ENCODE measurements at places on chromosomes 3 and 15.

DNA sequence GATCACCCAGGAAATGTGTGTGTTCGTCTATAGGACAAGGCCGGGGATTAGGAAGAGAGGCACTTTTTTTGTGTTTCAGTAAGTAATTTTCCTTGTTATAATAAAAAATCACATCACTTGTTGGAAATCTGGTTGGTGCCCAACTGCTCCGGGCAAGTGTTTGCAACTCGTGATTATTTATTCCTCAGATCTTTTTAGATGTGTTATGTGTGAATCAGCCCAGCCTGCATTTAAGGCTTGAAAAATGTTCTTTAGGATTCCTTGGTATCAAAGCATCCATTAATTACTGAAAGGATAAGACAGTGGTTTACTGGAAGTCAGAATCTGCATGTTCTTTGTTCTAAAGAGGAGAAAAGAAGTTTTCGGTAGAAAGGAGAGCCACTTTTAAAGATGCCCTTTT, 345.6 kb downstream of the FEZF2 start:
- no peak for DNase-seq

GRCh38 chr3:133384331-133385027, 15.4 kb upstream of the BFSP2 start:
- DNase-seq, result peak; percentile 78

DNA sequence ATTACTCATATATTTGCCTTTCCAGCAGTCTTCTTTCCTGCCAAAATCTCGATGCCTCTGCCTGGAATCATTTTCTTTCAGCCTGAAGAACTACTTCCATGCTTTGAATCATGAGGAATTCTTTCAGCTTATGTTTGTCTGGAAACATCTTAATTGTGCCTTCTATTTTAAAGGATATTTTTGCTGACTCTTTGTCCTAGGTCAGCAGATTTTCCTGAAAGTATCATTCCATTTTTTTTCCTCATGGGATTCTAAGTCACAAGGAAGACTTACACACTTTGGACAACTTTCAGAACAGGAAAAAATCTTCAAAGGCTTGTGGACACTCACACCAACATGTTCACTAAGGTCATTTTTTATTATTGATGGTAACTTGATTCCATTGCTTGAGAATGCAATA, 10.1 kb downstream of the PRR23E start:
- DNase-seq, result no peak

GRCh38 chr3:11375333-11376088, 103.3 kb downstream of the ATG7 start:
- no peak for DNase-seq

- DNase-seq, result no peak
Measured at GRCh38 chr3:64344721-64345207, 119.5 kb upstream of the PRICKLE2 start.

- DNase-seq, result no peak
Measured at GRCh38 chr3:42440924-42441323, 30.5 kb upstream of the LYZL4 start.

GRCh38 chr3:114293838-114294535, at the start of gene TIGIT:
TIGIT (plus strand) TSS chr3:114294028; CDS start chr3:114294062, 34 bp downstream.
- DNase-seq, result no peak

DNA sequence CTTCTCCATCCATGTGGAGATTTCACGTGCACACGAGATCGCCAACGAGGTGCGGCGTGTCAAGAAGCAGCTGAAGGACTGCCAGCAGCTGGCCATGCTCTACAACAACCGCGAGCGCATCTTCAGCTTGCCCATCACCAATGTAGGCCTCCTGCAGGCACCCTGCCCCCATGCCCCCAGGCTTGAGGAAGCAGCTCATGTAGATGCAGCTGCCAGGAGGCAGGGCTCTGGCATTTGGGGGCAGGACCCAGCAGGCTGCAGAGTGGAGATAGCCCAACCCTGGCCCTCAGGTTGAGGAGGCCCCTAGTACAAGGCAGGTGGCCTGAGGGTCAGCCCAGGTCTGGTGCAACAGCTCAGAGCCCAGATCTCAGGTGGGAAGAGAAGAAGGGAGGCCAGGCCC, 36.4 kb downstream of the DNAH1 start:
- no peak for DNase-seq

- DNase-seq, result no peak
Measured at GRCh38 chr15:79610021-79610420, 177.9 kb downstream of the MINAR1 start.

DNA sequence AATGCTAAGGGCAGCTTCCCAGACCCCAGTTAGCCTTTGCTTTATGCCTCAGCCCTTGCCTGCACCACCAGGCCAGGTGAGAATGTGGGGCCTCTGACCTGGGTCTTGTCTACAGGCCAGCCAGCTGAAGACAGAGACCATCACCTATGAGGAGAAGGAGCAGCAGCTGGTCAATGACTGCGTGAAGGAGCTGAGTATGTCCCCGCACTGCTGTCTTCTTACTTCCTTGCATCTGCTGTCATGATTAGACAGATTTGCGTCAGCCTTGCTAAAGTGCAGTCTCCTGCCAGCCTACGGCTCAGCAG, 74.6 kb downstream of the CCK start:
- DNase-seq, result peak; percentile 28

- no peak for DNase-seq
Measured at GRCh38 chr15:74037171-74038117, 42.9 kb downstream of the PML start.

DNA sequence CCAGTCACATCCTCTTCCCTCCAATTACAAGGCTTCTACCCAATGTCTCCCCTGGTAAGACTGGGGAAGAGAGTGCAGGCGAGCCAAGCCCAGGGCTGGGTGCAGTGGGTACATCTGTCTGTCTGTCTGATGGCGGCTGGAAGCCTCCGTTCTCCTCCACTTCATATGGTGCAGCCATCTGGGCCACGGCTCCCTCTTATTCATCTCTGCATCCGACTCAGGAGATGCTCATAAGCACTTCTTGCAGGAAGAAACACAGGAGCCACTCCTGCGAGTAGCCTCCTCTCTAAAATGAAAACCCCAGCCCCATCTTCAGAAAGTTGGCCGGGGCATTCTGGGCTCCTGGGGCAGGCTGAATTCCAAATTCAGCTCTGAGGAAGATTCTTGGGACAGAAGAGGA, 67.5 kb upstream of the SLC6A6 start:
- DNase-seq, result no peak

GRCh38 chr15:25565470-25566264, 126.8 kb upstream of the UBE3A start:
- DNase-seq, result no peak

DNA sequence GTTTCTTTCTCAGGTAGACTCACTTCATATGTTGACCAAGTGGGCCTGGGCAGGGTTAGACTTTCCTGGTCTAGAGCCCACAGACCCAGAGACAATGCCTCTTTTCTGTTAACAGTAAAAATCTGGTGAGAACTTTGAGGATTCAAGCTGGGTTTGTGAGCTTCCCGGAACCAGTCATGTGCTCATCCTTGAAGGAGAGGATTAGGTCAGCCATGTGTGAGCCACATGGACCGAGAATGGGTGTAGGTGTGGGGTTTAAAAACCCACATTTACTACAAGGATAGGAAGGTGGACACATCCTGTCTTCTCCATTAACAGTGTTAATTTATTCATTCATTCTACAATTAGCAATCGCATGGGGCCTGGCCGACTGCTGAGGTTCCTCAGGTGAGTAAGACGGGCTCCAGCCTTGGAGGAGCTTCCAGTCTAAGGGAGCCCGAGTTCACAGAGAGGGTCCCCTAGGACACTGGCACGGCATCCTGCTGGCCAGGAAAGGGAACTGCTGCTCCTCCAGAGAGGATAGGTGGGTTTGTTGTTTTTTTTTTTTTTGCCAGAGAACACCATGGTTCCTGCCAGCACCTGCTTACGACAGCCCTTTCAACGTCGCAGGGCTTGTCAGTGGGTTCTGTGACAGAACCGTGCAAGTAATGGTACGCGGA, 69.0 kb downstream of the SQOR start:
- no peak for DNase-seq

GRCh38 chr3:102179326-102180177, 255.3 kb upstream of the ZPLD1 start:
- no peak for DNase-seq

DNA sequence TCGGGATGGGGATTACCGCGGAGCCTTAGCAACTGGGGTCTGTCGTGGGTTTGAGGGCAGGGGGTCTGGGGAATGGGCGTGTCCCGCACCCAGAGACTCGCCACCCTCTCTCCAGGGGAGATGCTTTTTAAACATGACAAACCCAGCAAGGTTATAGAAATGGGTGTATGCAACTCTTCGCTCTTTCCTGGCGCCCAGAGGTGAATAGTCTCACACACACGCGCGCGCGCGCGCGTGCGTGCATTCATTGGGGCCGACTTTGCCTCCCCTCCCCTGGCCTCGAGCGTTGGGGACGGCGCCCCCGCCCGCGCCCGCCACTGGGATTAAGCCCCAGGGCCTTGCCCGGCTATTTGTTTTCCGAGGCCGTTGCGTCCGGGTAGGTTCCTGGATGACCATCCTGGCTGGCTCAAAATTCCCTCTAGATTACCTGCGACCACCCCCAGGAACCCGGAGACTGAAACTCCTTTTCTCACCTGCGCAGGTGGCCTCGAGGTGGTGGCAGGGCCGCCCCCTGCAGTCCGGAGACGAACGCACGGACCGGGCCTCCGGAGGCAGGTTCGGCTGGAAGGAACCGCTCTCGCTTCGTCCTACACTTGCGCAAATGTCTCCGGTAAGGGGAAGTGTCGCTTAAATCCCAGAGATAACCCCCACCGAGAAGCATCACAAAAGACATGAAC, 777 bp downstream of the GPR160 start:
- DNase-seq, result peak; percentile 52

DNA sequence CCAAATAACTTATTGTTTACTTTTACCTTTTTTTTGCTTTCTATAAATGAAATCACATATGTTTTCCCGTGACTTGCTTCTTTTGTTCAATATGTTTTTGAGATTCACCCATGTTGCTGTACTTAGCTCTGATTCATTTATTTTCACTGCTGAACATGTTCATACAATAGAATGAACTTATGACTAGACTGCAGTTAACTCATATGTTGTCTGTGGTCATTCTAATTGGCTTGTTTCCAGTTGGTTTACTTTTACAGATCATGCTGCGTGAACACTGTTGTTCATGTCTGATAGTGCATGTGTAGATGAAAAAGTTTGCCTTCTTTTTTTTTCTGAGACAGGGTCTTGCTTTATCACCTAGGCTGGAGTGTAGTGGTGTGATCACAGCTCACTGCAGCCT, 31.6 kb upstream of the SV2B start:
- DNase-seq, result no peak

- no peak for DNase-seq
Measured at GRCh38 chr3:24810881-24811280, 316.2 kb upstream of the THRB start.

DNA sequence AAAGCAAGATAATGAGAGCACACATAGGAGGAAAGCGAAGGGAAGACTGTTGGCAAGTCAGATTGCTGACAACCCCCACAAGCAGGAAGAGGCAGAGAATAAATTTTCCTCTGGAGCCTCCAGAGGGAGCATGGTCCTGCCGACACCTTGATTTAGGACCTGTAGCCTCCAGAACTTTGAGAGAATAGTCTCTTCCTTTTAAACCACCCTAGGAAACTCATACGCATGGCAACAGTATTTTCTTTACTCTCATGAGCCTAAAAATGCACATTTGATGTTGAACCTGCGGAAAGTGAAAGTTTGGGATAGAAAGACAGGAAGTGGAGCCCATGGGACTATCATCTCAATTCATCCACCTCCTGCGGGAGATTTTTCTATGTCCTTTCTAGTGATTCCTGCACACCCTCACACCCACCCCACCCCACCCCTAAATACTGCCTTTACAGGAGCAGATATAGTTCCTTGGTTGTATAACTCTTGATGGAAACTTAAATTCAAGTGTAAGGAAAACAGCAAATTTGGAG, 116.7 kb upstream of the LPP start:
- peak; percentile 42 for DNase-seq

GRCh38 chr15:80885016-80885579, 104.5 kb downstream of the MESD start:
- no peak for DNase-seq

DNA sequence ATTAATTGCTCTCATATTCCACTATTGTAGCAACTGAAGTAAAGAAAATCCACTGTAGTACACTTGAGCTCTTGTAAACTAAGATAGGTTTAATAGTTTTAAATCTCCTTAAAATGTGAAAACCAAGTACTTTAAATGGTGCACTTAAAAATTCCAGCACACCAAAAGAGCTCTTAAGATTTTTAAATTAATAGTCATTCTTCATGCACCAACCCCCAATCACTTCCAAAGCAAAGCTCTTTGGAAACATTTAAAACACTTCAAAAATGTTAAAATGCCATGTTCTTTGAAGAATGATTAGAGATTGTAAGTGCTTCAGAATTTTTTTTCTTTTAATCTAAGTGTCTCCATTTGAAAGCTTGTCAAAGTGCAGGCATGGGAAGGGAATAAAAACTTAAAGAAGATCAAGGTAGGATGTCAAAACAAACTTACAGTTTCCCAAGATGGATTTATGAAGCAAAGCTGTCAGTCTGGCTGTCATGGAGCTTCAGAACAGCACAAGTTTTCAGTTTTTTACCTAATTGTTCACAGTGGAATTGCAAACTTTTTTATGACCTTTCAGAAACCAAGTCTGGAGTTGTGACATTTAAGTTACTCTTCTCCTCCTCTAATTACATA, 84.3 kb downstream of the ARPP21 start:
- no peak for DNase-seq

GRCh38 chr15:41965441-41966413, 6.6 kb downstream of the EHD4 start:
- DNase-seq, result no peak

DNA sequence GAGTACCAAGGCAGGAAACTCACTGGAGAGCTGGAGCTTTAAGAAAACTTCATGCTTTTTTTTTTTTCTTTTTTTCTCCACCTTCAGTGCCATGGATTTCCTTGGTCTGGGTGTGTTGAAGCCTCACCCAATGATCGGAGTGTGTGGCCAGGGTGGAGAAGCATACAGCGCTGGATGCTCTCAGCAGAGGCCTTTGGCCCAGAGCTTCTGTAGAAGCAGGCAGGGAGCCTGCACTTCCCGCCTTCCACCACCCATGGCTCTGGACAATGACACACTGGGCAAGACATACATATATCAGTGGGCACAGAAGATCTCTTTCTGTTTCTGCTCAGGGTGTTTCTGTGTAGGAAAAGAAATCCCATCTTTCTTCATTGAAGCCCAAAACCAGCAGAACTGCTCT, 55.8 kb upstream of the ACAD9 start:
- no peak for DNase-seq

Data from WERI-Rb-1 (cell line).